WERI-Rb-1 (cell line): ENCODE measurements at places on chromosomes 1 and 21.

GRCh38 chr1:243253211-243253925, 1.7 kb downstream of the CEP170 start:
- no peak for DNase-seq

GRCh38 chr21:34156957-34157356, 83.6 kb downstream of the MRPS6 start:
- DNase-seq = no peak

GRCh38 chr1:47984175-47984789, 12.9 kb downstream of the TRABD2B start:
- DNase-seq = no peak

DNA sequence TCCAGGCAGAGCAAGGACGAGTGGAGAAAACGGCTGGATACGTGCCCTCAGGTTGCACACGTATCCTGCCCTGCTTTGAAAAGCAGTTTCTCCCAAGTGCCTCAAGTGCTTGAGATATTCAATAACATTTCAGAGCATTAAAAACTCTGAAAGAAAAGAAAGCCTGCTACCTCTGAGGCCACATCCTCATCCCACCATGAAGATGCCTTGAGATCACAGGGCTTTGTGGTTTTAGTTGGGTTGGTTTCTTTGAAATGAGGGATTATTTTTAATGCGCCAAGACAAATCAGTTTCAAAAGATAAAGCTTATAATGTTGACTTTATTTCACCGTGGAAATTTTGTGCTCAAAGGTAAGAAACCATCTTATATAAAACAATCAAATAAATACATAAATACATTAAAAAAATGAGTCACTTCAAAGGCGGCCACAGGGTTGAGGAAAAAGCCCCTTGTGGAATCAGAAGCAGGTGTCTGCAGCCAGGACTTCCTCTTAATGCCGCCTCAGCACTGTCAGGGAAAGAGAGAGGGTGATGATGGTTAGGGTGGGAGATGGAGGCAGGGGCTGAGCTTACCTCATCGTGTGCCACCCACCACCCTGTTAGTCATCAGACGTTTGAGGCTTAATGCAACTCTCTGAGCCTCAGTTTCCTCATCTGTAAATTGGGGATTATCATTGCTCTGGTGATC, 1.4 kb downstream of the NPPB start:
- DNase-seq = no peak

GRCh38 chr1:58999676-59000075, 215.8 kb upstream of the JUN start:
- DNase-seq = no peak

- no peak for DNase-seq
Measured at GRCh38 chr1:11541236-11541635, 62.3 kb downstream of the DISP3 start.

DNA sequence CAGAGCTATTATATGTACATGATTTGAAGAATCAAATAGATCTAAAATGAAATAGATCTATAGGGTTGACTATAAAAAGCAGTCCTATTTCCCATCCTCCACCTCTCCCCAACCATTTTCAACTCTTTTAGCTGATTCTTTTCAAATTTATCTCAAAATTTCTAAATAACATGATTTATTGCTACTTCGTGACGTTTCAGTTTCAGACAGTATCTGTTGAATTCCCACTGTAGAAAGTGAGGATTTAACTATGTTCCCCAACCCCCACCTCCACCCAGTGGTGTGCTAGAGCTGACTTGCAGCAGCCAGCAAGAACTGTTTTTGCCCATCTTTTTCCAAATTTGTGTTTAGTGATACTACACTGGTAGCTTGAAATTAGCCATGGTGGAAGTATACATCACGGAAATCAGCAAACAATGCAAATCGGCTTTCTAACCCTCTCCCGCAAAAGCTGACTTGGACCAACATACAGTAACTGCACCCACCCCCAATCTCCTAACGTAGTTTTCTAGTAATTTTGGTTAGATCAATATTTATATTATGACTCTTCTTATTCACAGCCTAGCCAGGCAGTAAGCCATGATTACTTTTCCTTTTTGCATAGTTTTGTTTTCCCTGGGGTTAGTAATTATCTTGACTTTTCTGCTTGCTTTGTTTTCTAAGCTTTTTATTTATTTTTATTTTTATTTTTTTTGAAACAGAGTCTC, 10.9 kb downstream of the SEMA4A start:
- no peak for DNase-seq

DNA sequence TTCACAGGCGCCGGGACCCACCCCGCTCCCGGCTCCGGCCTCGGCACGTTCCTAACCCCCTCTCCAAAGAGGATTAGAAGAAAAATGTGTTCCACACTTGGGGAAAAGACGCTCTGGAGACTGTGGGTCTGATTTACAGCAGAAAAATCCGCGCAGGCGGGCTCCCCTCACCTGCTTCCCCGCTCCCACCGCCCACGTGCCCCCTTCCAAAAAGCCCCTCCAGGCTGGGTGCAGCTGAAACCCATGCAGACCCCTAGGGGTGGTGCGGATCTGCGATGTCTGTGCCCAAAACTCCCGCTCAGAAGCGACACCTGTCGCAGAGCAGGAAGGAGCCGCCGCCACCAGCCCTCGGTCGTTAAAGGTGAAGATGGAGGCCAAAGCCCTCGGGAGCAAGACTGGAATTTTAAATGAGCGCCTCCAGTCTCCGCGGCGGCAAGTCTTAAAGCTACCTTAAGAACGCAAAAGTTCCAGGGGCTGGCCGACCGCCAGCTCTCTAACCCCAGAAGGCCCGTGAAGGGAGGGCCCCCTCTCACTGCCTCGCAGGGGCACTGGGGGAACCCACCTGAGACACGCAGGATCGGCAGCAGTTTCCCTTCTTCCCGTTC, 688 bp upstream of the CHD5 start:
- DNase-seq = peak; percentile 45
